ENCODE measurements at places on chromosomes 3 and 15.
A peak's percentile ranks its signal among the peaks of the same experiment; 100 is the strongest.

DNA sequence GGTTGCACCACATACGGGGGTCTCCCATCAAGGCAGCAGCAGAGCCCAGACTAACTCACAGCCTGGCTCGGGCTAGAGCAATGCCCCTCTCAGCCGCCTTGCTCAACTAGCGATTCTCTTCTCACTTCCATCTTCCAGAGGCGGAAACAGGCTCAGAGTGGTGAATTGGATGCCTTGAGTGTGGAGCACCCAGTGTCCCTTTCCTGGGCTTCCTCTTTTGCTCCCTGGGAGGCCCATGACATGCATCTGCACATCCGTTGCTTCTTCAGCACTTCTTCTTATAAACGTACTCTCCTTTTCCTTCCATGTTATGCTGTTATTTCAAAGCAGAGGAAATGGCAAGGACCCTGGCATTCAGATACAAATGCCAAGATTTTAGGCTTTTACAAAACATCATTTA, 2.1 kb upstream of the IQSEC1 start:
- DNase-seq = no peak

- peak; percentile 74 for DNase-seq
These were observed 56.3 kb downstream of the IL20RB start for GRCh38 chr3:137013951-137014688.

DNA sequence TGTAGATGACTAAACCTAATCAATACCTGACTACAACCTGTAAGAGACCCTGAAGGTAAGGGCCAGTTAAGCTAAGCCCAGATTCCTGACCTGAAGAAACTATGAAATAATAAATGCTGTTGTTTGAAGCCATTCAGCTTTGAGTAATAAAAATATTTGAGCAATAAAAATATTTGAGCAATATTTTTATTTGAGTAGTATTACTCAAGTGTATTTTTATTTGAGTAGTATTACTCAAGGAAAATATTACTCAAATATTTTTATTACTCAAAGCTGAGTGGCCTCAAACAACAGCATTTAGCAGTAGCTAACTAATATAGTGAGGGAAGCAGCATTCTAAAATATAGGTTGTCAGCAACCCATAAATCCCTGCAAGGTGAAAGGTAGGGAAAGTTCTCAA, 143.8 kb upstream of the RARB start:
- DNase-seq = no peak

DNA sequence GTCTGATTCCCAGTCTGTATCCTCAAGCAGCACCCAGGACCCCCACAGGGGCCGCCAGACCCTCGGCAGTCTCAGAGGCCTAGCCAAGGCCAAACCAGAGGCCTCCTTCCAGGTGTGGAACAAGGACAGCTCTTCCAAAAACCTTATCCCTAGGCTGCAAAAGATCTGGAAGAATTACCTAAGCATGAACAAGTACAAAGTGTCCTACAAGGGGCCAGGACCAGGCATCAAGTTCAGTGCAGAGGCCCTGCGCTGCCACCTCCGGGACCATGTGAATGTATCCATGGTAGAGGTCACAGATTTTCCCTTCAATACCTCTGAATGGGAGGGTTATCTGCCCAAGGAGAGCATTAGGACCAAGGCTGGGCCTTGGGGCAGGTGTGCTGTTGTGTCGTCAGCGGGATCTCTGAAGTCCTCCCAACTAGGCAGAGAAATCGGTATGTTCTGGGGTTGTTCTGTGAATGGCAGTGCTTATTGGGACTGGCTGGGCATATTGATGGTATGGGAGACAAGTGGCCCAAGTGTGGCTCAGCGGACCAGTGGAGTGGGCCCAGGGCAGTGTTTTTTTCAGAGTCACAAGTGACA, 96.3 kb downstream of the RPL39L start:
- DNase-seq = no peak

DNA sequence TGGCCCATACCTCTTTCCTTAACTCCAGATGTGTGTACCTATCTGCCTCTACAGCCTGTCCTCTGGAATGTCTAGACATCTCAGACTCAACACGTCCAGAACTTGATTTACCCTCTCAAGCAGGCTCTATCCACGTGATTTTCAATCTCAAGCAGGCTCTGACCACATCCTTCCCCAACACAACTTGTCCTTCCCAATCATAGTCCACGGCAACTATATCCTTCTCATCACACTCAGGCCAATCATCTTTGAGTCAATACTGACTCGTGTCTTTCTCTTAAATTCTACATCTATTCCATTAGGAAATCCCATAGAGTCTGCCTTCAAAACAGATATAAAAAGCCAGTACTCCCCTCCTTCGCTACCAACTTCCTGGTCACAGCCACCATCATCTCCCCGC, 70.4 kb downstream of the FOXP1 start:
- DNase-seq = no peak

- DNase-seq = no peak
These were observed 33.0 kb upstream of the VILL start for GRCh38 chr3:37957539-37957936.

- no peak for DNase-seq
These were observed 15.3 kb upstream of the COLQ start for GRCh38 chr3:15536856-15537255.

DNA sequence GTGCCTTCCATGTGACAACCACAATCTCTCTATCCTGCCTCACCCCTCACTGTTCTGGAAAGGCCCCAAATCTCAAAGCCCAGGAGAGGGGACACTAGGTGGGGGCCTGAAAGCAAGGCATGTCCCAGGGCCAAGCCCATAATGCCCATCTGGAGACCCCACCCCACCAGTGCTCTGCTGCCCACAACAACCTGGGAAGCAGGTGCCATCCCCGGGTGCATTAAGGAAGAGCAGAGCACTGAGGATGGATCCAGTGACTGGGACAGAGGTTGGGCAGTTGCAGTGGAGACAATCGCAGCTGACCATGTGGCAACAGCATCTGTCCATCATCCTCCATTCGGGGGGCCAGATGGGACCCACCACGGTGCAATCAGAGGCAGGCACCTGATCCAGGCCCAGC, 106.2 kb upstream of the PRR20G start:
- no peak for DNase-seq

- DNase-seq = peak; percentile 80
These were observed at the start of gene RASGRP1 for GRCh38 chr15:38564557-38565286. TSS of gene RASGRP1 (minus strand) at chr15:38564814. CDS start at chr15:38564628, 186 bp downstream.

DNA sequence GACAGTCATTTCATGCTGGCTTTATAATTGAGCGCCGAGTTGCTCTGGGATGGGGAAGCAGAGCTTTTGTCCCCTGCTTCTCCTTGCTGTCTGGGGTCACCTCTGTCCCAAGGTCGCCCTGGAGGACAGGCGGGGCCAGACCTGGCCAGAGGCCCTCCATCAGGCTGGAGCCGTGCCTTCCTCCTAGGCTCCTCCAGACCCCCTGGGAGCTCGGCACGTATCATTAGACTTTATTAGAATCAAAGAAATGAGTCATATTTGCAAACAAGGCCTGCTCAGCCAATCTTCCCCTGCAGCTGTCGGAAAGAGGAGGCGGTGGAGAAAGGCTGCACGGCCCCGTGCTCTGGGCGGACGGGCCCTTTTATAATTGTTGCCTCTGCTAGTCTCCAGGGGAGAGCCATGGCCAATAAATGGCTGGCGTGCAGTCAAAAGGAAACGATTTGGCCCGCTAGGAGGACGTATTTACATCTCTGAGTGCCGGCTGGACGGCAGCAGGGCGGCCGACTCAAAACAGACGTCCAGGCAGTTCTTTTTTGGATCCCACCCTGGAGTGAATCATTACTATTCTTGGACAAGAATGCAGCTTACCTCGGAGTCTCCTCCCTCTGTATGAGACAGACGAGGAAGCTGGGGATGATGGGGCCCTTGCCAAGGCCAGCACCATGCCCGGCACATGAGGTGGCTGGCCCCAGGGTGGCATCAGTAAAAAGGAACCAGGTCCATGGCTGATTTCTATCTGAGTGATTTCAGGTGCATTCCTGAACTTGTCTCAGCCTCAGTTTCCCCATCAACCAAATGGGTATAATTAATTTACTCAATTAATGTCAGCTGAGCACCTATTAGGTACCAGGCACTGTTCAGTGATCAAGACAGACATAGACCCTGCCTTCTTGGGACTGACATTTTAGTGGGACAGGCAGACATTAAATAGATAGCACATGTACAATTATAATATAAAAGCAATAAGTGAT, 50.6 kb downstream of the SLC6A6 start:
- no peak for DNase-seq

- no peak for DNase-seq
These were observed 9.2 kb upstream of the NME9 start for GRCh38 chr3:138338811-138339210.

DNA sequence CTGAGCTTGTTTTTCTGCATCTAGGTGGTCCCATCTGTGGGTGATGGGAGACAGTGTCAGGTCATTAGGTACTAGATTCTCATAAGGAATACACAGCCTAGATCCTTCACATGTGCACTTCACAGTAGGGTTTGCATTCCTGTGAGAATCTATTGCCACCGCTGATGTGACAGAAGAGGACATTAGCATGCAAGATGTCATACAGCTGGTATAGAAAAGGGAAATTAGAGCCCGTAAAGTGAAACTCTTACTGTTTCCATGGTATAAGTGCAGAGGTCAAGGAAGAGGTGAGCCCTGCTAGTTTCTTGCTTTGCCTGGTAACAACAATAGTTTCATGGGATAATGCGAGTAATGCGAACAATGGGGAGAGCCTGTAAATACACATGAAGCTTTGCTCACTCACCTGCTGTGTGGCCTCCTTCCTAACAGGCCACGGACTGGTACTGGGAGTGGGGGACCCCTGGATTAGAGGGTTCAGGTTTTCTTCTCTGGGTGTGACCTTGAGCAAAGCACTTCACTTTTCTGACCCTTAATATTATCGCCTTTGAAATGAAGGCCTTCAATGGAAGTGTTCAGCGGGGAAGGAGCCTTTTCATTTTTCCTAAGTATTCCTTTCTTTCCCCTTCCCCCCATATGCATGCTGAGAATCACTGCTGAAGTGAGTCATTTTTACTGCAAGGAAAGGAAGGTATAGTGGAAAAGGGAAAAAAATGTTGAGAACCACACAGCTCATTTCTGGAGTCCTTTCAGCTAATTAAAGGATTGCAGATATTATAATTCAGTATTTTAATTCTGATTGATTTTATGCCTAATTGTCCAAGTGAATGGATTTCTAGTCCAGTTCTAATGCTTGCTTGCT, 286.4 kb downstream of the UBE2E2 start:
- DNase-seq = no peak

DNA sequence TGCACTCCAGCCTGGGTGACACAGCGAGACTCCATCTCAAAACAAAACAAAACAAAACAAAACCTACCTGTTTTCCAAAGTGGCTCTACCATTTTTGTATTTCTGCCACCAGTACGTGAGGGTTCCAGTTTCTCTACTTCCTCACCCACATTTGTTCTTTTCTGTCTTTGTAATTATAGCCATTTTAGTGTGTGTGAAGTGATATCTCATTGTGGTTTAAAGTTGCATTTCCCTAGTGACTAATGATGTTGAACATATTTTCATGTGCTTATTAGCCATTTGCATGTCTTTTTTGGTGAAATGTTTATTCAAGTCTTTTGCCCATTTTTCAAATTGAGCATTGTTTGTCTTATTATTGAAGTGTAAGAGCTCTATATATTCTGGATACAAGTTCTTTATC, 50.7 kb downstream of the TRA2B start:
- DNase-seq = no peak

DNA sequence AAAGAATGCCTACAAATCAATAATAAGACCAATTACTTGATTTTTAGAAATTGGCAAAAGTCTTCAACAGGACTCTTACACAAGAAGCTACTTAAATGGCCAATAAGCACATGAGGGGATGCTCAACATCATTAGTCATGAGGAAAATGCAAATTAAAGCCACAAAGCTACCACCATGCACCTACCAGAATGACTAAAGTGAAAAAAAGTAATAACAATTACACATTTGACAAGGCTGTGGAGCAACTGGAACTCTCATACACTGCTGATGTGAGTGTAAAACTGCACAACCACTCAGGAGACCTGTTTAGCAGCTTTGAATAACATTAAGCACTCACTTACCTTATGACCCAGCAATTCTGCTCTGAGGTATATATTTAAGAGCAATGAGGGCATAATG, 68.4 kb downstream of the PPCDC start:
- no peak for DNase-seq

GRCh38 chr15:95761501-95762165, 568.9 kb upstream of the NR2F2 start:
- DNase-seq = no peak

DNA sequence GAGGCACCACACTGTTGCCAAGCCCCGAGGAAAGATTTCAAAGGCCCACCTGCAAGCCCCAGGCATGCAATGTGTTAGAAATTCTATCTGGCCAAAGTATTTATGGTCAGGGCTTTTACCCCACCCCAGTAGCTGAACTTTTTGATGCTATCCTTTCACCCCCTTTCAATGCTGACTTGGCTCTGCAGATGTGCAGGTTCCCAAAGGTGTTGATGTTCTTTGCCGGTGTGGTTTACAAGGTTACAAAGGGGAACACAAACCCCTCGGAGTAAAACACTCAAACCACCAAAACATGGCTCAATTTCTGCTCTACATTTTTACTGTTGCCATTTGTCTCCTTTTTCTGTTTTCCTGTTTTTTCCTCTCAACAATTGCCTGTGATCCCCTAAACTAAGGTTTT, 145.4 kb upstream of the BNIP2 start:
- no peak for DNase-seq

DNA sequence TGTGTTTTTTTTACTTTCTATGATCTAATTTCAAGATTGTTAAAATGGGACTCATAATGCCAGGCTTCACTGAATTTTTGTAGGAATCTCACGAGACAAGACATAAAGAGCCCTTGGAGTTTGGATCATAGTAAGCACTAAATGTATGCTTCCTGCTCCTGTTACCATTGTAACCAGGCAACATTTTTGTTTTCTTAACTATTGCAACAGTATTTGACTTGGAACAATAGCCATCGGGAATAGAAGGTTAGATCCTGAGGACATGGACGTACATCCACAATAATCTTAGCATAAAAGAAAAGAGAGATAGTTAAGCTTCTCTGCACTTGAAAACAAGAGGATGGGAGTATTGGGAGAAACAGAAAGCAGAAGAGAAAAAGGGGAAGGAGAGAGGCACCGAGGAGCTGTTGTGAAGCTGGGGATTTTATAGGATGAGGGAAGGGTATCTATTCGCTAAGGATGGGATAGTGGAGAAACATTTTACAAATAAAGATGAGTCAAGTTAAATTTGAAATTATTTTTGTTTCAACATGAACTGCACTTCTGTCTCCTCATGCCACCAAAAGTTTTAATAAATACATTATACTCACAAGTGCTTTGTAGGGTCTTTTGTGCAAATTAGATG, 131.4 kb downstream of the TMCO5A start:
- DNase-seq = no peak

GRCh38 chr3:14874784-14875183, 56.0 kb downstream of the FGD5 start:
- no peak for DNase-seq

DNA sequence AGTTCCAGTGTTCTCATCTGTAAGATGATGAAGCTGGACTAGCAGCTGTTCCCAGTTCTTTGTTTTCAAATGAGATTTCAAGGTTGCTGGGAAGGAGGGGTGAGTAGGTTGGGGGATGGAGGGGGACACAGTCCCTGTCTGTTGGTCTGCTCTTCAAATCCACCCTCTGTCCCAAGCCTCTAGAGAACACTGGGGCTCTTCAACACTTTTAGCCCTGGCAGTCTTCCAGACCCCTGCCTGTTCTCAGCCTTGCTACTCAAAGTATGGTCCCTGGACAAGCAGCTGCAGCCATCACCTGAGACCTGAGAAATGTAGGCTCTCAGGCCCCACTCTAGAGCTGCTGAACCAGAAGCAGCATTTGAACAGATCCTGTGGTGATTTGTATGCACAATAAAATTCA, 41.3 kb downstream of the NEK11 start:
- no peak for DNase-seq

Data from activated CD8-positive, alpha-beta memory T cell treated with anti-CD3 and anti-CD28 coated beads for 1 hour (primary cell).